NK-92 treated with Interleukin-12 subunit alpha and Interleukin-12 subunit beta, amount 100 ng/mL, for 24 hours (cell line): ENCODE measurements at places on chromosomes 1 and 21.

DNA sequence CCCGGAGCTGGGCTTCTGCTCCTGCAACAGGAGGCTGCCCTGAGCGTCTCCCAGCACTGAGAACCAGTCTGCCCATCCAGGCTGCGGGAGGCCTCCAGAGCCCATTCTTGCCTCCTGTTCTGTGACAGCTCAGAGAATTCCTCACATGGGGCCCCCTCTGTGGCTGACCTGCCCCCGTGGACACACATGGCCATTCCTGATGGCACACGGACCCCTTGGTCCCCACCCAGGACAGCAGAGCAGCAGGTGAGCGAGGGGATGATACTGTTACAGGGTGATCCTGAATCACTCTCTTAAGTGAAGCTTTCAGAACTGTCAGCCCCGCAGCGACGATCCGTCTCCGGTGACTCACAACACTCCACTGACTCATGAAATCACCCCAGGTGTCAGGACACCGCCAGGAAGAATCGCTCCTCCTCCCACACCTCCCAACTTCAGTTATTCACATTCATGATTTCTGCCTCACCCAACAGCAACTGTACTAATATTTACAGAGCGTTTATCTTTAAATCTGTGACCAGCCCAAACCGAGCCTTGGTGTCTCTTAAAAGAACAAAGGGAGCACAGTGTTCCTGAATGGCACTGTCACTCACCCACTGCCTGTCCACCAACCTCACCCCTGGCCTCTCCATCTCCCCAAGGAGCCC is 22.5 kb downstream of the CHD5 start:
- no peak for DNase-seq

DNA sequence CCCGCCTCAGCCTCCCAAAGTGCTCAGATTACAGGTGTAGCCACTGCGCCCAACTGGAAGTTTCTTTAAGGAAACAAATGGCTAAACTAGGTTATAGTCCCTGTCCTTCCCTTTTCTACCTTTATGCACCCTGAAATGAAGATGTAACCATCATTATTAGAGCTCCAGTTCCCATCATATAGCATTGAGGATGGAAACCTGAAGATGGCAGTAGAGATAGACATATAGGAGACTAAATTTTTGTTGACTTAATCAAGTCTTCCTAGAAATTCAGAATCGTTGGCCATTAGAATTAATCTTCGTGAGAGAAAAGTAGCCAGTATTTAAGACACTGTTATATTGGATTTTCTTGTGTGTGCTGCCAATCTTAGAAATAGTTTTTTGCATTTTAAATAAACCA is 1016.3 kb upstream of the NCAM2 start:
- no peak for DNase-seq

- no peak for DNase-seq
Measured at GRCh38 chr1:113984710-113985109, 5.4 kb downstream of the OLFML3 start.

- no peak for DNase-seq
Measured at GRCh38 chr1:81878538-81878937, 77.8 kb downstream of the ADGRL2 start.

GRCh38 chr1:221246628-221247415 is 367.6 kb downstream of the HLX start:
- no peak for DNase-seq

DNA sequence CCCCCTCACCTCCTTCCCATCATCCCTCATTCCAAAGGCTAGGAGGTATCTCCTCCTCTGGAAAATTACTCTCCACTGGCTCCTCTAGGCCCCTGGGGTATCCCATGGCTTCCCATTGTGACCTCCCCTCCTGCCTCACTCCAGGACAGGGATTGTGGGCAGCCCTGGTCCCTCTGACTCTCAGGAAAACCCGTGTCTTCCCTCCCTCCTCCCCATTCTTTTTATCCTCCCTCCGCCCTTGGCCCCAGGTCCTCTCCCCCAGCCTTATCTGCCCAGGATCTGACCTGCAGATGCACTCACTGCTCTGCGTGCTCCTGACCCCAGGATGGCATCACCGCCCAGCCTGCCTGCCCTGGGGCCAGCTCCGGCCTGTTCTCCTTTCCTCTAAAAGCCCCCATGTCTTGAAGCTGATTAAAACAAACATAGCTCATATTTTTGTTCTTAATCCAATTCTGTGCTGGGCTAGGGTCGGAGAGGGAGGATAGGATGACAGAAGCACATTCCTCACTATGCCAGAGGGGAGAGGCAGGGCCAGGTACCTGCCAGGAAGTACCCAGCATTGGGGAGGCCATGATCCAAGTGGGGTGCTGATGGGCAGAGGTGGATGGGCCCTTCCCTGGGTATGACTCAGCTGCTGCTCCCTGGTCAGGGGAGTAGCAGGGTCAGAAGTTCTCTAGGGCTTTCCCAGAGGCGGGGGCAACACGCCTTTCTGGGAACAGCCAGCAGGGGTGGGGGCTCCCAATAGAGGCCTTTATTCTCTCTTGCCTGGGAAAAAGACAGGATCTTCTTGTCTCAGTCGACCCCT is 13.8 kb upstream of the UBL4B start:
- no peak for DNase-seq

DNA sequence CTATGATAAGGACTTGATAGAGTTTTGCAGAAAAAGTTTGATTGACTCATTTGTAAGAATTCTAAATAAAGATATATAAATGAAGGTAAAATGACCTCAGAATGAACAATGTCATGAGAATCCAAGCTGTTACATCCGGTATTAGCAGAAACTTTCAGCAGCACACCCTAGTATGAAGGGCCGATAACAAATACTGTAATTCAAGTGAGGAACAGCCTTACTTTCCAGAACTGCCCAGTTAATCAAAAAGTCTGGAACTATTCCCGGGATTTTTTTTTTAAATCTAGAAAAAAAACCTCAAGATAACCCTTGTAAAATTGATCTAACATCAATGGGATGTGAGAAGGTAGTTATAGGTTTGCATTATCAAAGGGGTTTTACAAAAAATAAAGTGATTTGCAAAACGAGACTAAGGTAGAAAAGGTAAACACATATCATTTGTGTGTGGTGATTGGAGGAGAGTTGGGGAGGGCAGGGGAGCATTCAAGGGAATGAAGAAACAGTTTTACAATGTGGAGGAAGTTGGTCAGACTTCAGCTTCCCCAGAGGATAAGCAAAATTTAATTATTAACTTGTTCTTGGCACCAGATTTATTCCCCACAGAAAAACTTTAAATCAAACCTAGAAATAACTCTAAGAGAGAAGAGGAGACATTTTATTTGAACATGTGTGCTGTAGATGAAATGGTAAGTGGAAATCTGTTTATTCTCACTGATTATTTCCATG is 75.9 kb upstream of the VCAM1 start:
- no peak for DNase-seq

- DNase-seq = no peak
Measured at GRCh38 chr1:94679332-94680038, 137.9 kb upstream of the F3 start.

- DNase-seq = no peak
Measured at GRCh38 chr1:235972311-235972689, 92.6 kb downstream of the NID1 start.
